Activated T-helper 2 cell treated with anti-CD3 and anti-CD28 coated beads, Interferon-gamma antibody, Interleukin-2, Interleukin-4, amounts not matched to agents 10 μg/mL and 5 μg/mL and 100 μg/mL, durations not matched to agents 14 hours and 24 hours and 36 hours (primary cell): ENCODE measurements at places on chromosomes 1 and 21. TPM values are rescaled to one million over a fixed set of nuclear protein-coding genes. Genes with fewer than 3 reads are reported as not detected.

DNA sequence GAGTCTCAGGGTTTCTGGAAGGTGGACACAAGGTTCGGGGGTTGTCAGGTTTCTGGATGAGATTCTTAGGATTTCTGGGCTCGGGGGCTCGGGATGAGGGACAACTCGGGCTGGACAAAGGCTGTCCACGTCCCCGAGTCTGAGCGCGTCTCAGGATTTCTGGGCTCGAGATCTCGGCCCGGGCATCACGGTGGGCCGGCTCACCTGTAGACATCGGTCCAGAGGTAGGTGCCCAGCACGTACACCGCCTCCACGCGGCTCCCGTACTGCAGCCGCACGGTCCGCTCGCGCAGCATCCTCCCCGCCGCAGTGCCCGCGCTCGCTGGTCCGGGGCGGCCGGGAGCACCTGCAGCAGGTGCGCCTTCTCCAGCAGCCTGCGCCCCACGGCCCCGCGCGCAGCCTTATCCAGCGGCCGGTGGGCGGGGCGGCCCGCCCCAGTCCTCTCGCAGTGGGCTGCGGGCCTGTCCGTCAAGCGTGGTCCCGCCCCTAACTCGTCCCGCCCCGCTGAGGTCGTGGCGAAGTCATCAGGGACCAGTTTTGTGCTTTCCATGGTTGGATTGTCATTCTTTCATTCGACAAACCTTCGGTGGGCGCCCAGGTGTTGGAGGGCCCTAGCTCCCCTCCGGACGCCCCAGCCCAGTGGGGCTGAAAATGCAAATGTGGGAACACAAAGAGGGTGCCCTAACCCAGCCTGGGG is at the start of gene PADI2:
PADI2 (minus strand) TSS at position 376 of the 697 bp plus-strand sequence; CDS start at position 296, 80 bp downstream.
- no peaks in the 10 kb centered on the region for H3K36me3 ChIP-seq
- DNase-seq, result peak; percentile 17
- no peaks in the 10 kb centered on the region for H3K4me1 ChIP-seq
- peaks cover 31% of the 10 kb centered on the region for H3K27me3 ChIP-seq

KRTAP13-2 gene
- total RNA-seq, result not detected in 2 replicates

GRCh38 chr1:8902765-8903164 is 24.3 kb upstream of the ENO1 start:
- H3K27me3 ChIP-seq, result no peaks in the 10 kb centered on the region
- no peak for DNase-seq
- H3K36me3 ChIP-seq, result peaks cover 13% of the 10 kb centered on the region
- H3K27ac ChIP-seq, result peak overlapping the region; percentile 68

DNA sequence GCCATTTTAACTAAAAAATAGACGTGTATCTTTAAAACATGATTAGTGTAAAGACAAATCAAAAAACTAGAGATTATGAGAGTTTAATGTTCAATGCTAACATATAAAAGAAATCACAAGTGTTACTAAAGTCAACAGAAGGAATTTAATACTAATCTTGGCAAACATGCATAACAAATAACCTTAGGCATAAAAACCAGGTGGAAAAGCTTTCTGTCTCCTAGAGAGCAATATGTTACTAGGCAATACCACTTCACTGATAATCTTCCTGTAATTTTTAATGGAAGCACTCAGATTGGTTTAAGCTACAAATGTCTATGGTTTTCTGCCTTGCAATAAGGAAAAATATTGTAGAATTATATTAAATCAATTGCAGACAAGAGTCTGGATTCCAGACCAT is 121.9 kb downstream of the NME7 start:
- H3K4me1 ChIP-seq, result peaks cover 4% of the 10 kb centered on the region
- H3K27ac ChIP-seq, result no peak overlapping the region
- no peaks in the 10 kb centered on the region for H3K36me3 ChIP-seq
- no peaks in the 10 kb centered on the region for H3K27me3 ChIP-seq
- no peak for DNase-seq
- H3K4me3 ChIP-seq, result no peak overlapping the region

- no peak for DNase-seq
- peaks cover 39% of the 10 kb centered on the region for H3K36me3 ChIP-seq
- no peaks in the 10 kb centered on the region for H3K4me1 ChIP-seq
- H3K27ac ChIP-seq, result no peak overlapping the region
- H3K4me3 ChIP-seq, result no peak overlapping the region
Observed at GRCh38 chr21:28872218-28872617, 120.5 kb downstream of the LTN1 start.

DNAI4 gene
- total RNA-seq, result 0.90 and 1.7 TPM in 2 replicates

DNA sequence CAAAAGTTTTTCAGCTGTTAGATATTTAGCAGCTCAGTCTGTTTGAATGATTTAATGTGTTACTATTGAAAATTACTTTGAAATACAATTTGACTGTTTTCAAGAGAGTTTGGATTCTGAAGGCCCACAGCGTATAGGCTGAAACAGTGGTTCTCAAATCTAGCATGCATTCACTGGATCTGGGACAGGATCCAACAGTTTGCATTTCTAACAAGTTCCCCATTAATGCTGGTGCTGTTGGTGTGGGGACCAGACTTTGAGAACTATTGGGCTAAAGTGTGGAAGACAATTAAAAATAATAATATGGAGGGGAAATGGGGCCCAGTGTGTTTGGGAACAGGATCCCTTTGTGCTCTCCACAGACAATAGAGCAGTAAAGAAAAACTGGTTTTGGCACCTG is 31.9 kb downstream of the ITSN1 start:
- H3K36me3 ChIP-seq, result no peaks in the 10 kb centered on the region
- peaks cover 3% of the 10 kb centered on the region for H3K4me1 ChIP-seq
- H3K4me3 ChIP-seq, result no peak overlapping the region

FAM131C gene
- 1.4 and 1.8 TPM in 2 replicates for total RNA-seq

- DNase-seq, result no peak
- no peak overlapping the region for H3K4me3 ChIP-seq
- no peaks in the 10 kb centered on the region for H3K27me3 ChIP-seq
- H3K36me3 ChIP-seq, result no peaks in the 10 kb centered on the region
- H3K4me1 ChIP-seq, result no peaks in the 10 kb centered on the region
Observed at GRCh38 chr1:246128494-246129069, 378.5 kb downstream of the SMYD3 start.

- no peaks in the 10 kb centered on the region for H3K36me3 ChIP-seq
- no peak overlapping the region for H3K4me3 ChIP-seq
- peaks cover 15% of the 10 kb centered on the region for H3K27me3 ChIP-seq
- DNase-seq, result no peak
Observed at GRCh38 chr1:204306076-204306475, 53.7 kb downstream of the PLEKHA6 start.

- H3K27me3 ChIP-seq, result no peaks in the 10 kb centered on the region
- H3K4me1 ChIP-seq, result no peaks in the 10 kb centered on the region
- DNase-seq, result no peak
Observed at GRCh38 chr1:190176776-190177175, 300.9 kb downstream of the BRINP3 start.

CADM3 gene
- total RNA-seq, result not detected in 2 replicates

DNA sequence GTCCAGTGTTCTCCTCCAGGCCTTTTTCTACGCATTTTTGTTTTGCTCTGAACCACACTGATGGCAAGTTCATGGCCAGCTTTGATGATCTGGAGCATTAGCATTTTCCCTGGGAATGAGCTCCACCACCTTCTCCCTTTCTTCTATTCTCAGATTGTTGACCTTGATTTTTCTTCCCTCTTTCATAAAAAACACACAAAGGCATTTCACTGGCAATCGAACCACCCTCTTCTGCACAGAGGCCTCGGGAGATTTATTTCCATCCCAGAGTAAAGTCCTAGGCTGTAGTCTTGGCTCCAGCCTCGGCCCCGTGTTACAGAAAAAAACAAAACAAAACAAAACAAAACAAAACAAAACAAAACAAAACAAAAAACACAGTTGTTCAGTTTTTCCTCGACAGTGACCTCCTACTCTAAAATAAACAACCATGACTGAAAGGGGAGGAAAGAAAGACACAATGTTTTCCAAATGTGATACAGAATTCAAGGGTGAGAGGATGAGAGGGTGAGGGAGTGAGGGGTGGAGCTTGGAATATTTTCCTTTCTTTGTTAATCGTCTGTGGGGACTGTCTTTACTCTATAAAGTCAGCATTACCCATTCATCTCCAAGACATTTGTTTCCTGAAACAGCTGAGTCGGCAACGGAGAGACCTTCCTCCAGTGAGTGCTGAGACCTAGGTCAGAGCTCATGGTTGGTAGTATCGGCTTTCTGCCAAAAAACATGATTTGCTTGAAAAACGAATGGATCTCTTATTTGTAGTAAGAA is 29.8 kb upstream of the RNF186 start:
- H3K4me1 ChIP-seq, result no peaks in the 10 kb centered on the region
- no peaks in the 10 kb centered on the region for H3K36me3 ChIP-seq
- no peak overlapping the region for H3K27ac ChIP-seq
- H3K4me3 ChIP-seq, result no peak overlapping the region
- DNase-seq, result no peak

GRCh38 chr1:243950166-243950565 is 100.1 kb upstream of the AKT3 start:
- no peaks in the 10 kb centered on the region for H3K4me1 ChIP-seq
- H3K27ac ChIP-seq, result no peak overlapping the region

GRCh38 chr21:44337941-44338895 is 972 bp downstream of the CFAP410 start:
- peak overlapping the region; percentile 73 for H3K27ac ChIP-seq
- H3K36me3 ChIP-seq, result no peaks in the 10 kb centered on the region
- peaks cover 19% of the 10 kb centered on the region for H3K4me1 ChIP-seq
- DNase-seq, result no peak
- H3K4me3 ChIP-seq, result peak overlapping the region; percentile 60
- no peaks in the 10 kb centered on the region for H3K27me3 ChIP-seq

DNA sequence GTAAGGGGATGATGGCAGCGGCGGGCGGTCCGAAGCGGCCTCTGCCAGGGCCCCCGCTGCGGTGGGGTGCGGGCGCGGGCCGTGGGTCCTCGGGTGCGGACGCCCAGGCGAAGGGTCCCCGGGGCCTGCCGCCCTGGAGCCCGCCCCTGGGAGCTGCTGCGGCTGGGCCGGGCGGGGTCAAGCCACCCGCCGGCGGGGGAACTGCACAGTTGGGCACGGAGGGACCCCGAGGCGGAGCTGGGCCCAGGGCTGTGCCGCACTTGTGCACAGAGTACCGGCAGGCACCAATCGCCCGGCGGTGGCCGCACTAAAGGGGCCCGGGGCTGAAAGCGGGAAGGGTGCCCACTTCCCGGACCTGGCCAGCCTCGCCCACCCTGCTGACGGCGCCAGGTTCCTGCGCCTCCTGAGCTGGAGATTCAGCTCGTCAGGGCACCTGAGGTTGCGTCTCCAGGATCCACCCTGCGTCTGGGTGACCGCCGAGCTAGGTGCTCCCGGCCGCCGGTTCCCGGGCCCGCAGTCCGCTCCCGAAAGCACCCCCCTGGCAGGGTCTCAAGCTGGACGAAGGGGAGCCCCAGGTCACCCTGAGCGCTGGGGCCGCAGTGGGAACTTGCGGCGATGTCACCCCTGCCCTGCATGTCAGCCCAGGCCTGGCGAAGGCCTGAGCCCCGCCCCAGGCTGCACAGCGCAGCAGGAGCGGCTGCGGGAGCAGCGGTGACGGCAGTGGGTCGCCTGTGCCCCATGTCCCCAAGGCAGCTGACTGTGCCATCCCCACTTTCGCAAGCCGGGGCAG is 56.7 kb upstream of the ETV3 start:
- H3K4me3 ChIP-seq, result no peak overlapping the region
- H3K4me1 ChIP-seq, result peaks cover 4% of the 10 kb centered on the region
- H3K27ac ChIP-seq, result no peak overlapping the region
- no peaks in the 10 kb centered on the region for H3K36me3 ChIP-seq

AMY1B gene
- total RNA-seq, result not detected in 2 replicates

DNA sequence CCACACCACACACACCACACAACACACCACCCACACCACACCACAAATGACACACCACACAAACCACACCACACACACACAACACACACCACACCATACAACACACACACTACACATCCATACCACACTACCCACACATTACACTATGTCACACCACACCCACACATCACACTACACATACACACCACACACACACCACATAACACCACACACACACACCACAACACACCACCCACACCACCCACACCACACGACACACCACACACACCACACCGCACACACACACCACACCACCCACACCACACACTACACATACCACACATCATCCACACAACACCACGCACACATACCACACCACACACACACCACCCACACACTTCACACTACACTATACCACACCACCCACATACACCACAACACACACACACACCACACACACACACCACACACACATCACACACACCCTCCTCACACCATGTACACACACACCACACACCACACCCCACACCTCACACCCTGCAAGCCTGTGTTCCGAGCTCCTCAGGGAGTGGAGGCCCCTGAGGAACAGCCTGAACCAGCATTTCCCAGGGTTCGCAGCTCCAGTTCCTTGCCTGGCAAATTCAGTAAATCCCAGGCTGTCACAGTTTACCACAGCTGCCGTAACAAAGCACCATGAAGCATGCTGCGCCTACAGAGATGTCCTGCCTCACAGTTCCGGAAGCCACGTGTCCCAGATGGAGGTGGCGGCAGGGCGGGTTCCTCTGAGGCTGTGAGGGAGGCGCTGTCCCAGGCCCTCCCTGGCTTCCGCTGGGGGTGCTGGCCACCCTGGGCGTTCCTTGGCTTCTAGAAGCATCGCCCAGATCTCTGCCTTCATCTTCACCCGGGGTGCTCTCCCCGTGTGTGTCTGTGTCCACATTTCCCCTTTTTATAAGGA is 69.8 kb upstream of the ATP5PO start:
- no peaks in the 10 kb centered on the region for H3K36me3 ChIP-seq
- no peak for DNase-seq
- H3K27ac ChIP-seq, result peak overlapping the region; percentile 5
- no peak overlapping the region for H3K4me3 ChIP-seq
- no peaks in the 10 kb centered on the region for H3K27me3 ChIP-seq

- peaks cover 3% of the 10 kb centered on the region for H3K27me3 ChIP-seq
- no peak overlapping the region for H3K27ac ChIP-seq
- DNase-seq, result no peak
- no peaks in the 10 kb centered on the region for H3K4me1 ChIP-seq
- no peaks in the 10 kb centered on the region for H3K36me3 ChIP-seq
Observed at GRCh38 chr1:31583082-31583994, 7.0 kb downstream of the TINAGL1 start.

- peaks cover 66% of the 10 kb centered on the region for H3K36me3 ChIP-seq
- H3K27ac ChIP-seq, result peak overlapping the region; percentile 51
- DNase-seq, result no peak
- H3K4me1 ChIP-seq, result peaks cover 37% of the 10 kb centered on the region
Observed at GRCh38 chr1:36284061-36284460, 22.1 kb upstream of the SH3D21 start.

NFIA gene
- total RNA-seq, result 1.4 and 1.5 TPM in 2 replicates

DNA sequence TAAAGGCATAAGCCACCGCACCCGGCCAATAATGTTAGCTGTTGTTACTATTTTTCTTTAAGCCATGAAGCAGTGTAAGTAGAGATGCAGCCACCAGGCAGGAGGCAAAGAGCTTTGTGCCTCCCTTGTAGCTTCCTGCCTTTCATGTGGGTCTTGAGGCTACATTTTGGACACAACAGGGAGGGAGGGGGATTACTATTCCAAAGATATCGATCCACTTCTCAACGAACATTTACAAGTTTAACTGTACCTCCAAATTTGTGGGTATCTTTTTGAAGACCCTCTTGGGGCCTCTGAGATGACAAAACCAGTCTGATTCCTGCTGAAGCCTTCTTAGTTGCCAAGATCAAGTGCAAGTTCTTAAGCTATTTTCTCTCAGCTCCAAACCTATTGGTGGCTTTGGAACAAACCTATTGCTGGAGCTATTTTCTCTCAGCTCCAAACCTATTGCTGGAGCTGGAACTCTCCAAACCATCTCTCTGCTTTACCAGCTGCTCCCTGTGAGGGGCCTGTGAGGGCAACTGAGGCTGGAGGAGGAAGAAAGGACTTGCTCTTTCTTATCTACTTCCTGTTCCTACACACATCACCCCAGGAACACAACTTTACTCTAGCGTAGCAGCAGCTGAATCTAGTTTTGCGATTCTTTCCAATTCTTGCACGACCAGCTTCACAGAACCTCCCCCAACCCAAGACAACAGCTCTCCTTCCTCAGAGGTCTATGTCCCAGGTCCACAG is 16.1 kb upstream of the RCAN3 start:
- DNase-seq, result peak; percentile 35
- H3K4me1 ChIP-seq, result peaks cover 58% of the 10 kb centered on the region
- peak overlapping the region; percentile 61 for H3K4me3 ChIP-seq
- H3K36me3 ChIP-seq, result peaks cover 20% of the 10 kb centered on the region
